Esophagus mucosa (tissue), 1 donor: ENCODE measurements at places on chromosomes 16 and 17. TPM values are rescaled to one million over a fixed set of nuclear protein-coding genes. Genes with fewer than 3 reads are reported as not detected.

PLXDC1 gene
- total RNA-seq: 3.1 TPM

PMFBP1 gene
- 2.0 TPM for total RNA-seq

EPOP gene
- 4.9 TPM for total RNA-seq

PKD1 gene
- 34.8 TPM for total RNA-seq

AOC3 gene
- total RNA-seq: 5.7 TPM

STH gene
- not detected for total RNA-seq

ZNF750 gene
- 133 TPM for total RNA-seq

PRRT2 gene
- total RNA-seq: not detected

CRHR1 gene
- 0.40 TPM for total RNA-seq

TAC4 gene
- total RNA-seq: not detected

TBC1D3E gene
- not detected for total RNA-seq

SLC6A4 gene
- 1.5 TPM for total RNA-seq

EVI2B gene
- total RNA-seq: 1.3 TPM

MT1M gene
- total RNA-seq: 2.0 TPM

ZG16 gene
- total RNA-seq: not detected

CDRT15 gene
- total RNA-seq: not detected

CCL22 gene
- 0.20 TPM for total RNA-seq

KCNG4 gene
- not detected for total RNA-seq

TOX3 gene
- 0.60 TPM for total RNA-seq

SLC12A3 gene
- not detected for total RNA-seq

ASGR1 gene
- 1.00 TPM for total RNA-seq

SBK1 gene
- total RNA-seq: 0.52 TPM

DNASE1L2 gene
- total RNA-seq: 0.12 TPM

HES7 gene
- 0.40 TPM for total RNA-seq

DLX3 gene
- 4.0 TPM for total RNA-seq

KCTD11 gene
- total RNA-seq: 32.9 TPM

C17orf113 gene
- 0.48 TPM for total RNA-seq

CIBAR2 gene
- total RNA-seq: not detected

AP2B1 gene
- 37.9 TPM for total RNA-seq

ADAD2 gene
- 1.1 TPM for total RNA-seq

WDR81 gene
- 10.2 TPM for total RNA-seq

MT4 gene
- 8.4 TPM for total RNA-seq

TLCD1 gene
- total RNA-seq: 14.7 TPM

WNT9B gene
- not detected for total RNA-seq

GCSH gene
- total RNA-seq: 22.7 TPM

ABCA10 gene
- total RNA-seq: 2.8 TPM

SPNS3 gene
- total RNA-seq: 0.48 TPM

TNS4 gene
- 52.1 TPM for total RNA-seq

TMEM235 gene
- not detected for total RNA-seq
